ENCODE measurements at places on chromosomes 1 and 21.

- DNase-seq, result peak; percentile 61
Measured at GRCh38 chr1:204147406-204148383, 4.1 kb downstream of the ETNK2 start.

GRCh38 chr1:59678493-59679228, 136.1 kb upstream of the HOOK1 start:
- DNase-seq, result no peak

- DNase-seq, result no peak
Measured at GRCh38 chr1:198845271-198845670, 206.4 kb downstream of the PTPRC start.

- peak; percentile 17 for DNase-seq
Measured at GRCh38 chr1:217133958-217134856, 411.0 kb upstream of the ESRRG start.

DNA sequence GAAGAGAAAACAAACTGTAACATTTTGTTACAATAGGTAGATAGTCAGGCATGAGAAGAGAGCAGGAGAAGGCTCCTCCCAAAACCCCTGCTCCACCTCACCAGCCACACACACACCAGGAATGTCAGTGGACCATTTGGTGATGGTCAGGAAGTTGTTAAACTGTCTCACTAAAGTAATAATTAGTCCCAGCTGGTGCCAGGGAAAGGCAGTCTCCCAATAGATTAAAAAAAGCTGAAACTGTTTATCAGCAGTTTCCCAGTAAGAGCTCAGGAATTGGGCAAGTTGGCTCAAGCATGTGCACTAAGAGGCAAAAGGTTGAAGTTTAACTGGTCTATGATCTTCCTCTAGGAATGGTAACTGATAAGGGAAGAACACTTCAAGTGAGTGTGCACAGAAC, 249.6 kb downstream of the COL11A1 start:
- no peak for DNase-seq

GRCh38 chr21:34812504-34813265, 143.9 kb downstream of the CLIC6 start:
- no peak for DNase-seq

- no peak for DNase-seq
Measured at GRCh38 chr1:177464686-177465085, 293.9 kb downstream of the BRINP2 start.

DNA sequence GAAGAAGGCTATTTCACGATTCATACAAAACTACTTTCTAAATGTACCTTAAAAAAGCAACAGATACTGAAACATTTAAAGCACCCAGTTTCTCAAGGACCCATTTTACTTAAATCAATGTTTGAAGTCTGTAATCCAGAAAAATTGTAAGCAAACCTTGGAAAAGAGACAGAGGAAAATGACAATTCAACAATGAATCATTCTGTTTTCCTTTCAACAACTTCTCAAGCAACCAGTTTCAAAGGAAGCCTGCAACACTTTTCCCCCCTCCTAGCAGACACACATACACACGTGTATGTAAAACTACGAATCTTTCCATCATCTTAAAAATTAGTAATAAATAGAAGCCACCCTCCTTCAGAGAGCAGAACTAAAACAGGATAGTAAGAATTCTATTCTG, 1.2 kb downstream of the RERE start:
- DNase-seq, result no peak

GRCh38 chr21:26847921-26848320, 2.7 kb upstream of the ADAMTS1 start:
- DNase-seq, result no peak

- DNase-seq, result peak; percentile 91
Measured at GRCh38 chr1:21783679-21784603, 992 bp upstream of the USP48 start.

- DNase-seq, result no peak
Measured at GRCh38 chr21:14452031-14452726, 69.2 kb upstream of the HSPA13 start.

DNA sequence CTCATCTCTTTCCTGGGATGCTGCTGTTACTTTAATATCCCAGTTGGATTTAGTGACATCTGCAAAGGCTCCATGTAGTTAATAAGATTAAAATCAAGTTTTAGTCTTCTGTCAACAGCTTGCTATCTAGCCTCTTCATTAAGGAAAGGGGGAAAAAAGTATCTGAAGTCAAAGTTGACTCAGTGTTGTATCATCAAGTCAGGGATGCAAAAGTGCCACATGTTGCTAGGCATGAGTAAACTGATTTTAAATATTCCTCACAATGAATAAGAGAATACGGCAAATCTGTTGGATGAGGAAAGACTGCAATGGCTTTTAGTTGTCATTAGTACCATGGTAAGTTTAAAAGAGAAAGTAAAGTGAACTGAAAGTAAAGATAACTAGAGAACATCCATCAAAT, 383.2 kb upstream of the ZRANB2 start:
- no peak for DNase-seq

GRCh38 chr1:12745992-12746323, at the start of gene CFAP107:
TSS of gene CFAP107 (plus strand) at chr1:12746200. CDS start at chr1:12746431, 231 bp downstream.
- no peak for DNase-seq

Measured in iPS-NIHi11 (cell line).